ENCODE measurements at places on chromosomes 3 and 15.

GRCh38 chr15:89349206-89349558, 14.6 kb upstream of the POLG start:
- no peak for DNase-seq

GRCh38 chr3:169286992-169287391, 376.5 kb downstream of the MECOM start:
- no peak for DNase-seq

DNA sequence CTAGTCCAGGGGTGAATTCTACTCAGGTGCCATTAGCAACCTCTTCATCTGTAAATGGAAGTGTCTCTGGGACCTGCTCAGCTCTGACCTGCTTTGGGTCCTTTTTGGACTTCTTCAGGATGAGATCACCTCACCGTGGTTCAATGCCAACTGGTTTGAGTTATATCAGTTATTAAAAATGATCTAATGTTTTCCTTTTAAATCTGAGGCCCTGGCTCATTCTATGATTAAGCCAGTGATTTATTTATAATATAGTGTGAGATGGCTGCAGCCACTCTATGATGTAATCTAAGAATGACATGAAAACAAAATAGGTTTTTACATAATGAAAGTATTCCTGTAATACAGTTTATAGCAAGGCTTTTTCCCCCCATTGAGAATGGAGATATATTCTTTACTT, 79.4 kb downstream of the LPP start:
- DNase-seq, result no peak

GRCh38 chr15:44137750-44138149, 57.3 kb downstream of the FRMD5 start:
- DNase-seq, result no peak

GRCh38 chr3:15292765-15293522, 39.4 kb downstream of the SH3BP5 start:
- DNase-seq, result no peak

DNA sequence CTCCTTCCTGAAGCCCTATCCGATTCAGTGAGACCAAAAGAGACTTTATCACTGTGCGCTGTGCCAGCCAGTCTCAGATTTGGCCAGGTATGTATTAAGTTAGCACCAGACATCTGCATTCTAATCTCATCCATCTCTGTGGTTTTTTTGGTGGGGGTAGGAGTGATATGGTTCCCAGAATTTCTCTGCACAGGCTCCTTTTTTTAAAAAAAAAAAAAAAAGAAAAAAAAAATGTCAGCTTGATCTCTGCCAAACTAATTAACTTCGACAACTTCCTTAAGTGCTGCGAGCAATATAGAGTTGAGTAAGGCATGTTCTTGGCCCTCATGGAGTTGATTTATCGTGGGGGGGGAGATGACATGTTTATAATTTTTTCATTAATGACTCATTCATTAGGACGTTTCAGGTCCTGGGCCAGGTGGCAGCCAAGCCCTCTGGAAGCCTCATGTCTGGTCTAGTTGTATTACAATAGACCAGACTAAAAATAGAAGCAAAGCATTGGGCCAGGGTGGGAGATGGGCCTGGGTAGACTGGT, 12.9 kb downstream of the SLCO3A1 start:
- DNase-seq, result no peak

DNA sequence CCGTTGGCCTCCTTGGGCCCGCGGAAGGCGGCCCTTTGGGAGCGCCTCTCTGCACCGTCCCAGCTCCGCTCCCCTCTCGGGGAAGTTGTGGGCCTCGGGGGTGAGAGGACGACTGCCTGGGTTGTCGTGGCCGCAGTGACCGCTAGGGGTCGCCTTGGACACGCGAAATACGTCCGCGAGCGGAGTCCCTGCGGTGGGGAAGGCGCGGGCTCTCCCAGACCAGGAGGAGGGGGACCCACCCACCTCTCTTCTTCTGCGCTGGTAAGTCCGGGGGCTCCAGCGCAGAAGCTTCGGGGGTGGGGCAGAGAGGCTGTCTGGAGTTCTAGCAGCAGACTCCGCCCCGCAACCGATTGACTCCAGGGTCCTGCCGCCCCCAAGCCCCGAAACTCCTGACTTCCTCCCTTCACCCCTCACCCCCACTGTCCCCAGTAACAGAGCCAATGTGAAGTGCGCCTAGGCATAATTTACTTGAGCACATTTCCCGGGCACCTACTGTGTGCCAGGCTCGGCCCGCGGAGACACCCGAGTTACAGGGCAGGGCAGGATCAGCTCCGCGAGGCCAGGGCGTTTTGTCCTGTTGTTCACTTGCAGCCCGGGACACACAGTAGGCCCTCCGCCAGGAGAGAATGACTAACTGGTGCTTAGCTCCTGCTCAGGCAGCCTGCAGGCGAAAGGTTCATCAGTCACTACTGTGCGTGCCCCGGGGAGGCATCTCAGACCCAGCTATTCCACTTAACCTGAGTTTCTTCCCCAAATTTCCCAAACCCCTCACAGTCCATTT, 32.8 kb downstream of the DNASE1L3 start:
- peak; percentile 93 for DNase-seq

GRCh38 chr3:182644013-182644412, 149.3 kb upstream of the ATP11B start:
- DNase-seq, result no peak

DNA sequence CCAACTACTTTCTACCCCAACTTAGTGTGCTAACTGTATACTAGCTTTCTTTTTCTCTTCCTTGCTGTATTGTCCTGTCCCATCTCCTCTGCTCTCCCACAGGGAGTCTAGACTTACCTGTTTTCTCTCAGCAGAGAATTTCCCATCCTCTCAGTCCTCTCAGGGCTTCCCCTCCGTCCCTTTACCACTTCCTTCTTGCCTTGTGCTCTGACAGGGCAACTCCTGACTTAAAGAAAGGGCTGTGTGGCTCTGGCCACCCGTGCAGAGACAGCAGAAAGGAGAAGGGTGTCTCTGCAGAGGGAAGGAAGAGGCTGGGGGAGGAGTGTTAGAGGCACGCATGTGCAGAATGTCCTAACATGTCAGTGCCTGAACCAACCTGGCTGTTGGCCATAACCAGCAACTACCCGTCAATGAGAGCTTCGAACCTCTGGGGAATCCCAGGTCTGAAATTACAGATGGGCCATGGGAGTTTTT, at the start of gene GCSAM:
Gene GCSAM, minus strand, starts transcription at position 274 of the 474 bp plus-strand sequence. Its CDS starts 128 bp downstream, at position 146.
- no peak for DNase-seq

- peak; percentile 54 for DNase-seq
Measured at GRCh38 chr15:70451821-70452653, 311.3 kb downstream of the UACA start.

- no peak for DNase-seq
Measured at GRCh38 chr3:113005611-113006010, 14.8 kb downstream of the GTPBP8 start.

DNA sequence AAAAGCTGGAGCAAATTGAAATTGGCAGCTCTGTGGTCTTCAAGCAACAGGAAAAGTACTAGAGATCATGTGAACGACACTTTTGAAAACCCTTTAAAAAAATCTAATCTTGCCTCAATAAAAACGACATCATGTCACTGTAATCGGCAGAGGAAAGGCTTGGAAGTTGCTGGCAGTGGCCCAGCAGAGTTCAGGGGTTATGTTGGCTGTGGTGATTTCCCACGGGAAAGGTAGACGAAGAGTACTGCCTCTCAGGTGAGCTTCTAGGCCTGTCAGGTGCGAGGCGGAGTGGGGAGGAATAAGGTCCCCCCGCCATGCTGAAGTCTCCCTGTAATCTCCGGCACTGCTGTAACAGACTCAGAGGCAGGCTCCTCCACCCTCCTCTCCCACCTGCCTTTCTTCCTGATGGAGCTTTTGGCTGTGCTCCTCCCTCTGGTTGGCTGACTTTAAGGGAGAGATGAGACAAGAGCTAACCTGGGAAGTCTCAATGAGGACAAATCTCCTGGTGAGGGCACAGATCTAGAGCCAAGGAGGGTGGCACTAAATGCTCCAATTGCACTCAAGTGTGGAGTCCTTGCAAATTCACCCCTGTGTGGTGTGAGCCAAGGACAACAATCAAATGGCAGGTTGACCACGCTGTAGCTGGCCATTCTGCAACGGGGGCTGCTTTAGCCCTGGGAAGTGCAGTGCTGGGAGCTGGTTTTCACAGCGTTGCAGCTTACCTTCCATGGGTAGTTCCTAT, 18.7 kb upstream of the HES1 start:
- peak; percentile 94 for DNase-seq

GRCh38 chr3:106943071-106943470, 434.2 kb upstream of the CCDC54 start:
- no peak for DNase-seq

DNA sequence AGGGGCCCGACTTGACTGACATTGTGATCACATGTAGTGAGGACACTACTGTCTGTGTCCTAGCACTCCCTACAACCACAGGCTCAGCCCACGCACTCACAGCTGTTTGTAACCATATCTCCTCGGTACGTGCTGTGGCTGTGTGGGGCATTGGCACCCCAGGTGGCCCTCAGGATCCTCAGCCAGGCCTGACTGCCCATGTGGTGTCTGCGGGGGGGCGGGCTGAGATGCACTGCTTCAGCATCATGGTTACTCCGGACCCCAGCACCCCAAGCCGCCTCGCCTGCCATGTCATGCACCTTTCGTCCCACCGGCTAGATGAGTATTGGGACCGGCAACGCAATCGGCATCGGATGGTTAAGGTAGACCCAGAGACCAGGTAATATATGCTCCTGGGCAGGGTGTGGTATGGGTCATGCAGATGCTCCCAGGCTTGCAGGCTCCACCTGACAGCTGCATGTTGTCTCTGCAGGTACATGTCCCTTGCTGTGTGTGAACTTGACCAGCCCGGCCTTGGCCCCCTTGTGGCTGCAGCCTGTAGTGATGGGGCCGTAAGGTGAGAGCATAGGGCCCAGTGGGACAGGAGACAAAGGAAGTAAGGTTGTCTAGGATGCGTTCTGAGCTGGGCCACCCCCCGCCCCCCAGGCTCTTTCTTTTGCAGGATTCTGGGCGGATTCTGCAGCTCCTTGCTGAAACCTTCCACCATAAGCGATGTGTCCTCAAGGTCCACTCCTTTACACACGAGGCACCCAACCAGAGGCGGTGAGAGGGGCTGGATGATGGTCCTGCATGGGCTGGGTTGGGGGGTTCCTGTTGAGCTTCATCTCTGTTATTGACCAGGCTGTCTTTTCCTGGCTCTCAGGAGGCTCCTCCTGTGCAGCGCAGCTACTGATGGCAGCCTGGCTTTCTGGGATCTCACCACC, 4.4 kb downstream of the DALRD3 start:
- DNase-seq, result peak; percentile 69

- no peak for DNase-seq
Measured at GRCh38 chr15:34001536-34001935, 33.2 kb downstream of the CHRM5 start.

DNA sequence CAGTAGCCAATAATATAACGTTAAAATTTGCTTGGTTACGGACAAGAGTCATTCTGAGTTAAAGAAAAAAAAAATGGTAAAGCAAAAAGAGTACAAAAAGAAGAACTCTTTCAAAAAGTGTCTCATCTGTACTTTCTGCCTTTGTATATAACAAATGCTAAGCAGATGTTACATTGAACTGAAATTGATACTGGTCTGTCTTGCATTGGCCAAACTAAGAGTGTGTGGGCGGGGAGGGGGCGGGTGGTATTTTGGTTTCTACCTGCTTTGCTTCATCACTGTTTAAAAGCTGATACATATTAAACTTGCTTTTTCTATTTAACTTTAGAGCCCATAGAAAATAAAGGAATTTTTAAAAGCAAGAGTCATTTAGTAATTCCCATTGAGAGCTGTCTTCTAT, 215.0 kb upstream of the THBS1 start:
- no peak for DNase-seq

DNA sequence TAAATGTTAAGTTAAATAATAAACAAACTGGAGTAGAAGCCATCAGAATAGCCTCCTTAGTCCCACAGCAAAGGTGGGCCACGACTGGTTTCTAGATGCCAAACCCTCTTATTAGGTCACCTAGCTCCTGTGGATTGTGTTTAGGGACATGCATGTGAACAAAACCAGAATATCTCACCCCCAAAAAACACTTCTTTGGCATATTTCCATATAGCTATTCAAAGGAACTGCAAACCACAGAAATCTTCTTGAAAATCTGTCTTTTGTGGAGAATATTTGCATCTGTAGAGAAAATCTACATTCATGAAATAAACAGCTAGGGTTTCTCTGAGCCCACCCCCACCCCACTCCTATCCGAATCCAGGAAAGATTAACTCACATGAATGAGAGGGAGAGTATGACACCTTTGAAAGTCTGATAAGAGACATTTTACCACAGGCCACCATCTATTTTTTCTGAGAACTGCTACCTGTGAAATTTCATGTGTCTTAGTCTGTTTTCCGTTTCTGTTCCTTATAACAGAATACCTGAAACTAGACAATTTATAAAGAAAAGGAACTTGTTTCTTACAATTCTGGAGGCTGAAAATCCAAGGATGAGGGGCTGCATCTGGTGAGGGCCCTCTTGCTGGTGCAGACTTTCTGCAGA, 159.4 kb downstream of the NEK10 start:
- no peak for DNase-seq

GRCh38 chr3:39460677-39461076, 6.8 kb upstream of the MOBP start:
- no peak for DNase-seq

DNA sequence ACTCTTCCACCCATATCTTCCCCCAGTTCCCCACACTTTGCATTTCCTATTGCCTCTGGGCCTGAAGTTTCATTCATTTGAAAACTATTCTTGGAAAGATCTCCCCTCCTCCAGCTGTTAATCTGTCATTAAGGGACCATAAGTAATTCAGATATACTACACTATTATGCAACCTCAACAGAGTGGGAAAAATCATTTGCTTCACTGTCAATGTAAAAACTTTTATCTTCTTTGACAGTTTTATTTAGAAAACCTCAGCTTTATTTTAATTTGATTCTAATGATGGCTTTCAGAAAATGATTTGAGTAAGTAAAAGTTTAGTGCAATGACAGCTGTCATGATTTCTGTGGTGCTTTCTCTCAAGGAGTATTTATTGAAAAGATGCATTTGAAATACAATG, 435.3 kb upstream of the KCNMB2 start:
- DNase-seq, result no peak

GRCh38 chr3:161275919-161276318, 54.8 kb downstream of the NMD3 start:
- peak; percentile 25 for DNase-seq

DNA sequence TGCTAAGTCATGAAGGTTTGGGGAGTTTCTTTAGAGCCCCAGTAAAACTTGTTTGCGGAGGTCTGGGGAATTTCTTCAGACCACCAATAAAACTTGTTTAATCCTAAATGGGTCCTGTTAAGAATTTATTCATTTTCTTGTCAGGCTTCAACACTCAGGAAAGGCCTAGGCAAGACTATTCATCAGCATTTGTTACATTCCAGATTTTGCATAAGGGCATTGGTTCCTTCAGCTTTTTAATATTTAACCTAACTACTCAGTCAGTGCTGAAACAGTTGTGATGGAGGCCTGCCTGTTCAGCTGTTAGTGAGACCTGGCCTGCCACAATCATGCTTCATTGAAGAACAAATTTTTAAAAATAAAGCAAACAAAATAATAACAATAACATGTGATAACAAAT, 954.2 kb upstream of the SEMA6D start:
- DNase-seq, result no peak

GRCh38 chr3:111418391-111418790, 123.6 kb upstream of the CD96 start:
- no peak for DNase-seq

DNA sequence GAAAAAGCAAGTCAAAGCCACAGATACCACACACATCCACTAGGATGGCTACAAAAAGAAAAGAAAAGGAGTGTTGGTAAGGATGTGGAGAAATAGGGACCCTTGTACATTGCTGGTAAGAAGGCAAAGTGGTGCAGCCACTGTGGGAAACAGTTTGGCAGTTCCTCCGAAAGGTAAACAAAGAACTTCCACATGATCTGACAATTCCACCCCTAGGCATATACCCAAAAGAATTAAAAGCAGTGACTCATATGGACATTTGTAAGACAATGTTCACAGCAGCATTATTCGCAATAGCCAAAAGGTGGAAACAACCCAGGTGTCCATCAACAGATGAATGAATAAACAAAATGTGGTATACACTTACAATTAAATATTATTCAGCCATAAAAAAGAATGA, 22.2 kb upstream of the GMPPB start:
- DNase-seq, result no peak
